ENCODE measurements at places on chromosomes 1 and 21. TPM values are rescaled to one million over a fixed set of nuclear protein-coding genes. Genes with fewer than 3 reads are reported as not detected.

GRCh38 chr1:151853411-151853943 lies at the start of gene THEM5:
Gene THEM5, minus strand, starts transcription at chr1:151853712. Its CDS starts 147 bp downstream, at chr1:151853565.
- no peak for DNase-seq

- no peak for DNase-seq
Observed at GRCh38 chr1:15384301-15384901, 25.3 kb upstream of the EFHD2 start.

NAXE gene
- total RNA-seq: 105 TPM

RGSL1 gene
- not detected for total RNA-seq

DNA sequence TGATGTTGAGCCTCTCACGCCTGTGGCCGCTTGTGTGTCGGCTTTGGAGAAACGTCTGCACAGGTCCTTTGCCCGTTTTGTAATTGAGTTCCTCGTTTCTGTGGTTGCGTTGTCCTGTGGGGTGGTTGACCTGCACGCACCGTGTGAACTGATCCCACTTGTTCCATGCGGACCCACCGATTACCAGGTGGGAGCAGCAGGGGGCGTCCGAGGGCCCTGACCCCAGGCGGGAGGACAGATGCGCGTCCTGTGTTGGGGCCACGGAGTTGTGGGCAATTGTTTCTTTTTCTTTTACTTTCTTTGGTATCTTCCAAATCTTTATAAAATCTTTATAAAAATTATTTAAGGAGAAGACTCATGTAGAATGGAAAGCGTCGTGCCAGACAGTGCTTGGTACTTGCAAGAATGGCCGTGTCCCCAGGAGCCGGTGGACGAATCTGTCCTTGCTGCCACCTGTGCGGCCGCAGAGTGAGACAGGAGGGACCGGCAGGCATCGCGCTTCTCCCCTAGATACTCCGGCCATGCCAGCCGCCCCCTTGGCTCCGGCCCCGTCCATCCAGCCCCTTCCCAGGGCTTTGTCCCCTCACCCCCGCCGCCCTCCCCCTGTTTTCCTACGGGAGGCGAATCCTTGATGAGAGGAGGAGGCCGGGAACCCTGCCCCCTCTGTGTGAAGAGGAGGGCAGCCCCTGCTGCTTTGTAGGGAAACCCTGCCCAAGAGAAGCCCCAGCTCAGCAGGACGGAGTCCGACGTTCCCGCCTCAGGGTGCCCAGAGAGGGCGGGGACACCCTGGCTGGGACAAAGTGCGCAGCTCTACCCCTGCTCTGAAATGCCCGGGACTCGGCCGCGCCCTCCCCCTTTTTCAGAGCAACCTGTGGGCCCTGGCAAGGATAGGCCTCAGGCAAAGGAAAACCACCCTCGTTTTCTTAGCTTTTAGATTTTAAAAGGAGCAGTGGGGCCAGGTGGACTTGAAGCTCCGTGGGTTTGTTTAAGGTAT lies 41.7 kb downstream of the PRKCZ start:
- peak; percentile 18 for DNase-seq

DNA sequence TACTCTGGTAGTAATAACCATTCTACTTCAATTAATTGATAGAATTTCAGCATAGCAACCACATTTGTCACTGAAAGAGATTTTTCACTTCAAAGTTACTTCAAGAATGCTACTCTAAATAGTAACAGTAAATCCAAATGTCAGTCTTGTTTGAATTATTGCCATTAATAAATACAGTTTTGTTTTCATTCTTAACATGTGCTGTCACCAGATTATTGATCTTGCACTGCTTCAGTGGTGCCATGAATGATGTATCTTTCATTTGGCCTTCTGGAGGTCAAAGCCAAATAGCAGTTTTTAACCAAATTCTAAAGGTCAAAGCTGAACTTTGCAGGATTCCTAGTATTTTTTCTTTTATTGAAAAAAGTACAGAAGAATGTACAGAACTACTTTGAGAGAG lies 199.5 kb downstream of the PATJ start:
- no peak for DNase-seq

DNA sequence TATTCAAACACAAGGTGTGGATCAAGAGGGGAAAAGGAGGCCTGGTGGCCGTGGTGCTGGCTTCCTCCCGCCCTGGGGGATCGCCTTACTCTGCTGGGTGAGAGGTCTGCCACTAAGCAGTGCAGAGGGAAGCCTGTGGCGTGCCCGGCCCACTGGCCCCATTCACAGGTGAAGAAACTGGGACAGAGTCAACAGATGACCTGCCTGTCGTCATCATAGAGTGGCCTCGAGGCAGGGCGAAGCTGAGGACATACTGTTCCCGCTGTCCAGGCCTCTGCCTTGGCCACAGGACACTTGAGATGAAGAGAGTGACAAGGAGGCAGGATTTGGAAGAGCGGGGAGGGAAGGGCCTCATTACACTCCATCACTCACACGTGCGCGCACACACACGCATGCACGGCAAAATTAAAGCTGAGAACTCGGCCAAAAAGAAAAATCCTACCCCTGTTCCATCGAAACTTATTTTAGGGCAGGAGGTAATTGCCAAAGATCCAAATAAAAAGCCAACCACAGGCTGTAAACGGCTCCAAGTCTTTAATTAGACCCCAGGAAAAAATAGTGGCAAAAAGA lies 50.5 kb downstream of the CASZ1 start:
- DNase-seq: no peak

NLRP3 gene
- 0.23 TPM for total RNA-seq

- no peak for DNase-seq
Observed at GRCh38 chr1:79568411-79568810, 561.9 kb upstream of the ADGRL4 start.

- DNase-seq: peak; percentile 23
Observed at GRCh38 chr1:84122780-84123382, 21.2 kb upstream of the PRKACB start.

DNA sequence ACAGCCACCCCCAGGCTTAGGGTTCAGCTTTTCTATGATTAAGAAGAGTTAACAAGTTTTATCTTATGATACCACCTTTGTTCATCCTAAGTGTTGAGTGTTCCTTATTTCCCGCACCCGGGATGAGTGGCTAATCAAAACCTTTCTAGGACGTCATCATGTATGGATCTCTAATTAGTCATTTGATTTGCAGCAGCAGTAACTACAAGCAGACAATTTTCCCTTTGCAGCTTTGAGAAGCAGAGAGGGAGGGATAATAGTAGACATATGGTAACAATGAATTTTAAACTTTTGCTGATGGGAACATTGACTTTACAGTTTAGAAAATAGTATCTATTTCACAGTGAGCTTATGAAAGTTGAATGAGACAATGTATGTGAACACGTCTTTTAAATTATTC lies 30.8 kb upstream of the SLC35F3 start:
- DNase-seq: no peak

- DNase-seq: no peak
Observed at GRCh38 chr21:43280949-43281633, 112.3 kb downstream of the CRYAA start.

DNA sequence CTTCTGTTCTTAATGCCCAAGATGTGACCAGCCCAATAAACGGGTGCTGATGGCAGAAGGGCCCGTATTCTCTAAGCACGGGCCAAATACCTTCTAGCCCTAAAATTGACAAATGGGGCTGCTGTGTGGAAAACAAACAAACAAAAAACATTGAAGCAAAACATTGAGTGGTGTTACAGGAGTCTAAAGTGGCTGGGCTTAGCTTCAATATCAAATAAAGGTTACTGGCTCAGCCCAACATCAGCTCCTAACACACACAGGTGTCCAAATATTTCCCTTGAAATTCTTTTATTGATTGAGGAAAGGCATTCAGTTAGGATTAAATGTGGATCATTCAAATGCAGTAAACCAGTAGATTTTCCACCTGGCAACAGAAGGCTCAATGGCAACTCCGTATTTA lies 13.3 kb upstream of the TTF2 start:
- no peak for DNase-seq

DNA sequence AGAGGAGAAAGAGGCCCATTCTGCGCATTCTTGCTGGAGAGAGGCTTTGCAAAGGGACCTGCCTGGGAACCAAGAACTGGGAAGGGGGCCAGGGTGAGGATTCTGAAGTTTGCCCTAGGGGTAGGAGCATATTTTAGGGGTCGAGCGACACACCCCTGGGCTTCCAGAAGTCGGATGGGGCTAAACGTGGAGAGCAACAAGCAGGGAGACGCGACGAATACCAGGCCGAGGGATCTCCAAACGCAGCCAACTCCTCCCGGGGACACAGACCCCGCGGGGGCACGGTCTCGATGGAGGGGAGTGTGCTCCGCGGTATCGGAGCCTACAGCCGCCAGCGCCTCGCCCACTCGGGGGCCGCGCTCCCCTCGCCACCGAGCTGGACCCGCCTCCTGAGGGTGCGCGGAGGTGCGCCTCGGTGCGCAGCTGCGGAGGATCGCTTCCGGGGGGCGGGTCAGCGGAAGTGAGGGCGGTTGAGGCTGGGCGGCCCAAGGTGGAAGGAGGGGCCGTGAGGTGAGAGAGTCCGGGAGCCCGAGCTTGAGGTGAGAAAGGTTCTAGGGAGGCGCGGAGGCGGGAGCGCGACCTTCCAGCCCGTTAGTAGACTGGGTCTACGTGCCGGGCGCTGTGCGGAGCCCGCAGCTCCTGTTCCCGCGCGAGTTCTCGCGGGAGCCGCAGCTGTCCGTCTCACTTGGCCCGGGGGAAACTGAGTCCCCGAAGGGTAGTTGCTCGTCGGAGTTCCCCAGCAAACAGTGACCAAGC lies at the start of gene MTFR1L:
MTFR1L (plus strand) TSS at position 464 of the 756 bp plus-strand sequence. CDS start 3,151 bp downstream, outside the sequence.
- DNase-seq: peak; percentile 85

GRCh38 chr1:17798799-17799382 lies 43.8 kb downstream of the ACTL8 start:
- DNase-seq: no peak

- no peak for DNase-seq
Observed at GRCh38 chr21:46564391-46564790, 40.5 kb downstream of the S100B start.

ADAMTS1 gene
- 172 TPM for total RNA-seq

Measured in MG63 (cell line).